ENCODE measurements at places on chromosomes 13 and 19.

DNA sequence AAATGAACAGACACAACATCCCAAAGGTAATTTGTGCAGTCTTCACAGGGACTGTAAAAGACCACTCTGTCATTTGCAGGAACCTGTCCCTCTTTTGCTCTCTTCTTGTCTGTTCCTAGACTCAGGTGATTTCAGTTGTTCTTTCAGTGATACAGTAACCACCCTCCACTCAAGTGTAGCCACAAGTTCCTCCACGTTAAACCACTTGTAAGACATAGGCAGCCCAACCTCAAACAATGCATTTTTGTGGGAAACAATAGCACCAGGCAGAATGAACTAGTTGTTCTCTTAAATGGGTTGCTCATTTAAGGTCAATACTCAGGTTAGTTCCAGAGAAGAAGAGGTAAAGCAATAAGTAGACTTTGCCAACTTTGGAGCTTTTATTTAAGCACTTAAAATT is 359.4 kb downstream of the MZT1 start:
- DNase-seq: no peak
- H3K4me1 ChIP-seq: no peaks in the 10 kb centered on the region
- H3K4me3 ChIP-seq: no peak overlapping the region
- H3K27me3 ChIP-seq: no peaks in the 10 kb centered on the region
- H3K27ac ChIP-seq: no peak overlapping the region

- H3K4me1 ChIP-seq: peaks cover 17% of the 10 kb centered on the region
- H3K4me3 ChIP-seq: peak within 1 kb of the TSS; percentile 92
- peak within 1 kb of the TSS; percentile 89 for H3K27ac ChIP-seq
- H3K36me3 ChIP-seq: no peaks in the 10 kb centered on the region
- H3K27me3 ChIP-seq: no peaks in the 10 kb centered on the region
- no peak for DNase-seq
Observed at GRCh38 chr19:1941146-1942077, at the start of gene CSNK1G2. Gene CSNK1G2 (plus strand): TSS chr19:1941172. CDS start chr19:1969773, 28,601 bp downstream.

DNA sequence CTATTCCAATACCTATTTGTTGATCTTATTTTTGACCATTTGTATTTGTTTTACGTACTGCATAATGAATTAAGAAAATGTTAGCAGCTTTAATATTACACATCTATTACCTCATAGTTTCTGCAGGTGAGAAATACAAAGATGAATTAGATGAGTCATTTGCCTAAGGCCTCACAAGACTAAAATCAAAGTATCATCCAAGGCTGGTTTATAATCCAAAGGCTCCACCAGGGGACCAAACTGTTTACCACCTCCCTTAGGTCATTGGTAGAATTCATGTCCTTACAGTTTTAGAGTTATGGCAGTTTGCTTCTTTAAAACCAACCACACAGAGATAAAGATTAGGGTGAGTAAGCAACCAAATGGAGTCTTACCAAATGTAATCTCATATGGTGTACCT is 848.1 kb downstream of the SLITRK6 start:
- DNase-seq: no peak
- H3K36me3 ChIP-seq: no peaks in the 10 kb centered on the region
- no peaks in the 10 kb centered on the region for H3K4me1 ChIP-seq
- no peak overlapping the region for H3K4me3 ChIP-seq
- no peak overlapping the region for H3K27ac ChIP-seq
- H3K27me3 ChIP-seq: no peaks in the 10 kb centered on the region

GRCh38 chr13:114101358-114102130 is 30.9 kb downstream of the RASA3 start:
- H3K4me1 ChIP-seq: peaks cover 8% of the 10 kb centered on the region
- H3K4me3 ChIP-seq: no peak overlapping the region
- no peak overlapping the region for H3K27ac ChIP-seq
- H3K36me3 ChIP-seq: no peaks in the 10 kb centered on the region

GRCh38 chr19:42030645-42031440 is 36.8 kb upstream of the ATP1A3 start:
- no peak overlapping the region for H3K4me3 ChIP-seq
- H3K27me3 ChIP-seq: no peaks in the 10 kb centered on the region
- no peak overlapping the region for H3K27ac ChIP-seq
- H3K4me1 ChIP-seq: no peaks in the 10 kb centered on the region
- no peaks in the 10 kb centered on the region for H3K36me3 ChIP-seq

DNA sequence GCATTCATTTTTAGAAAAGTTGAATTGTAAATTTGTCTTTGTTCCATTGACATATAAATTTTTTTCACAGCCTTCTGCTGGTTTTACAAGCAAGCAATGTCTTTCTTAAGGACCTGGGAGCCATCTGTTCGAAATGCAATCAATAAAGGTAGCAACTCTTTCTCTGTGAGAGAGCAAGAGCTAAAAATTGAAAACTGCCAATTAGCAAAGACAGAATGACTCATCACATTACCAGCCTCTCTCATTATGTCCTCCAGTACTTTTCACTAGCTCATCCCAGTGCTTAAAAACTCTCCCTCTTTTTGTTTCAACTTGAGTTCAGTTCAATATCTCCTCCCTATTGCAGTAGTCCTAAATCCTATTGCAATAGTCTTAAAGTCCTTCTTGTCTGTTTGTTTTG is 760.7 kb upstream of the SLITRK6 start:
- peaks cover 3% of the 10 kb centered on the region for H3K4me1 ChIP-seq
- DNase-seq: no peak
- peak overlapping the region; percentile 1 for H3K27ac ChIP-seq
- H3K36me3 ChIP-seq: no peaks in the 10 kb centered on the region

DNA sequence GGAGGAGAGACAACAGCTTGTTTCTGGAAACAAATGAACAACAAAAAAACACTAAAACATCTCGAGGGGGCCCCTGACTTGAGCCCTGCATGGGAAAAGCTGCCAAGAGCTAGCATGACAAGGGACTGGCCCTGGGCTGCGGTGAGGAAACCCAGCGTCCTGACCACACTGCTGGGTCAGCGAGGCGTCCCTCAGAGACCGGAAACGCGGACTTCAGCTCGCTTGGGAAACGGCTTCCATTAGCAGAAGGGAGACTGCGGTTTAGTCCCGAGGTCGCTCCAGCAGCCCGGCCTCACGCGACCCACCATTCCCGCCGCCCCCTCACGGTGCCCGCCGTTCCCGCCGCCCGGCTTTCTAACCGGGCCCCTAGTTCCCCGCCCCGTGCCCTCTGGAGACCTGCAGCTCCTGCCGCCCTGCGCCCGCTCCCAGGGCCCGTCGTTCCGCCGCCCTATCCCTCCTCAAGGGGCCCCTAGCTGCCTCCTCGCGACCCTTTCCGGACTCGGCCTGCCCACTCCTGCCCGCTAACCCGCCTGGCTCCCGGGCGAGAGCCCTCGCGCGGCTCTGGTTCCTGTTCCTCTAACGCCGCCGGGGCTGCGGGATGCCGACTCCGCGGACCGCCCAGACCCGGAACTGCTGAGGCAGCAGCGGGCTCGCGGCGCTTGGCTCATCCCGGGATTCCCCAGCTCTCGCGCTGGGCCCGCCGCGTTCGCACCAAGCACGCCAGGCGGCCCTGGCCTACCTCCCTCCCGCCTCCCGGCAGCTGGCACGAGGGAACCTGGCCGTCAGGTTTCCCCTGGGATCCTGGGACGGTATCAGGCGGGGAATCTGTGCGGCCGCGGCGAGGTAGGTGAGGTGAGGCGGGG is at the start of gene CCDC122:
TSS of gene CCDC122 (minus strand) at position 849 of the 863 bp plus-strand sequence. CDS start 10,364 bp downstream, outside the sequence.
- peak; percentile 90 for DNase-seq
- H3K4me1 ChIP-seq: peaks cover 11% of the 10 kb centered on the region
- H3K27me3 ChIP-seq: peaks cover 25% of the 10 kb centered on the region
- H3K4me3 ChIP-seq: peak within 1 kb of the TSS; percentile 65

DNA sequence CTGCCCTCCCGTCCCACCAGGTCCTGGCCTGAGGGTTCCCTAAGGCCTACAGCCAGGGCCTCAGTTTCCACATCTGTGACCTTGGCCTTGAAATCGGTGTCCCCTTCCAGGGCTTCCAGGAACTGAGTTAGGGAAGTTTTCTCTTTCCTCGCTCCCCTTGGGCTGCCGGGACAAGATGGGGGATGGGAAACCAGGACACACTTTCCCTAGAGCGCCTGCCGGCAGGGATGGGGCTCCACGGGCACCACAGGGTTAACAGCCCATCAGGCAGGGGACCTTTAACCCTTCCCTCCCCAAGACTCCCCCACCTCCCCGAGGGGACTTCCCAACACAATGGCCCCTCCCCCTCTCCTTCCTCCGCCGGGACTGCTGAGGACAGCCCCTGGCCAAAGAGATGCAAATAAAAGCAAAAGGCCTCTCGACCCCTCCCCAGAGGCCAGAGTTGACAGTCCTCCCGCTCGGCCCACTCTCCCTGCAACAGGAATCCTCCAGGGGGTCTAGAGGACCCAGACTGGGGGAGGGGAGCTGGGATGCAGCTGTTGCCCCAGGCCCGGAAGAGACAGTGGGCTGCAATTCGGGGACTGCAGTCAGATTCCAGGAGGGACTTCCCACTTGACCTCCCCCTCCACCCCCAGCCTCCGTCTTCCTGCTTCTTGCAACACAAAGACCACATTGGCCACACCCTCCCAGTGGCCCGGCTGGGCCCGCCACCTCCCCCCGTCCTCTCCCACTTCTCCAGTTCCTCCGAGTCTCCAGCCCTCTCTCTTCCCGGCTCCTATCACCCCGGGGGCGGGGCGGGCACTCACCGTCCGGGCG is 3.4 kb downstream of the BBC3 start:
- H3K27ac ChIP-seq: peak overlapping the region; percentile 36
- peak overlapping the region; percentile 100 for H3K4me3 ChIP-seq
- H3K4me1 ChIP-seq: peaks cover 23% of the 10 kb centered on the region
- H3K36me3 ChIP-seq: no peaks in the 10 kb centered on the region

- no peaks in the 10 kb centered on the region for H3K4me1 ChIP-seq
- no peak overlapping the region for H3K4me3 ChIP-seq
- H3K36me3 ChIP-seq: no peaks in the 10 kb centered on the region
- no peaks in the 10 kb centered on the region for H3K27me3 ChIP-seq
- DNase-seq: no peak
- H3K27ac ChIP-seq: no peak overlapping the region
Observed at GRCh38 chr19:48683349-48683748, 10.5 kb upstream of the NTN5 start.

DNA sequence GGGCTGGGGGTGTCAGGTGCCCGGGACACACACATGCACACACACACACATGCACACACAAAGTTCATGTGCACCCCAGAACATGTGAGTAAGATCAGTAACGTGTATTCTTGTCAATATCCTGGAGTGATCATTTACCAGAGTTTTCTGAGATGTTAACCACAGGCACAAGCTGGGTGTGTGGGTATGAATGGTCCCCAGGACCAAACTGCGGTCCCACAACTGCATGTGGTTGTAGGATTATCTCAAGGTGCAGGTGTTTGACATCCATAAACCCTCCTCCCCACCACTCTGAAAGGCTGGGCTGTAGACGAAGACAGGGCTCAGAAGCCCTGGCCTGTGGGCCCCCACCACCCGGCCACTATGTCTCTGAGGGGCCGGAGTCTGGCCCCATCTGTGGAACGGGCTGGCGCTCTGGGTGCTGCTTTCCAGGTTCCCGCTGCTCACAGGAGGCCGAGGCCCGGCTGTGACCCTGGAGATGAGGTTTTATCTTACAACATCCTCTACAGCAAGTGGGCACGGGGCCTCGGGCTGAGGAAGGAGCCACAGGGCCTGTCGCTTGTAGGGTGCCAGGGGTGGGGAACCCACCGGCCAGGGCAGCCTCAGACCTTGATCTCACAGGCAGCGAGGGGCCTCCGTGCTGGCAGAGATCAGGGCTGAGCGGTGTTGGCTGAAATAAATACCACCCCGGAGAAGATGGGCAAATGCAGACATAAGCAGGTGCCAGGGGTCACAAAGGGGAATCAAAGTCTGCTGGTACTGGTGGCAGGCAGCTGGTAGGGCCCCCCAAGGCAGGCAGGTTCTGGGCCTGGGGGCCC is 4.3 kb downstream of the F2RL3 start:
- no peaks in the 10 kb centered on the region for H3K36me3 ChIP-seq
- no peak for DNase-seq
- no peak overlapping the region for H3K27ac ChIP-seq
- peaks cover 23% of the 10 kb centered on the region for H3K27me3 ChIP-seq
- no peak overlapping the region for H3K4me3 ChIP-seq
- H3K4me1 ChIP-seq: no peaks in the 10 kb centered on the region

- no peak overlapping the region for H3K4me3 ChIP-seq
- no peaks in the 10 kb centered on the region for H3K4me1 ChIP-seq
- DNase-seq: peak; percentile 20
- H3K27ac ChIP-seq: no peak overlapping the region
- H3K27me3 ChIP-seq: no peaks in the 10 kb centered on the region
Observed at GRCh38 chr13:87656306-87656705, 14.9 kb upstream of the SLITRK5 start.

DNA sequence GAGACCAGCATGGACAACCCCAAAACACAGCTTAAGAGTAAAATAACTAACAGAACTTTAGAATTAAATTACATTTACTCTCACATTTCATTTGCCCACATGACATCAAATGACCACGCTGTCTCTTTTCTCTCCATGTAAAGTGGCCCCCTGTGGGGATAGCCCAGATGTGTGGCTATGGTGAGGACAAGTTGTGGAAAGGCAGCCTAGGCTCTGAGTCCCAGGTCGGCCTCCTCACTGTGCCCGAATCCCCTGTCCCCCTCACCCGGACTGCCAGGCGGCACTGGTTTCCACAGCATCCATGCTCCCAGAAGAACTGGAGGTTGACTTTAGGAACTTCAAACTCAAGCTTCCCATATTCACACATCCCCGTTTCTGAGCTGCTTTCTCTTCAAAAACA is 111.8 kb upstream of the UQCRFS1 start:
- H3K36me3 ChIP-seq: no peaks in the 10 kb centered on the region
- no peak overlapping the region for H3K27ac ChIP-seq
- H3K27me3 ChIP-seq: no peaks in the 10 kb centered on the region
- H3K4me3 ChIP-seq: no peak overlapping the region
- DNase-seq: no peak
- peaks cover 2% of the 10 kb centered on the region for H3K4me1 ChIP-seq

DNA sequence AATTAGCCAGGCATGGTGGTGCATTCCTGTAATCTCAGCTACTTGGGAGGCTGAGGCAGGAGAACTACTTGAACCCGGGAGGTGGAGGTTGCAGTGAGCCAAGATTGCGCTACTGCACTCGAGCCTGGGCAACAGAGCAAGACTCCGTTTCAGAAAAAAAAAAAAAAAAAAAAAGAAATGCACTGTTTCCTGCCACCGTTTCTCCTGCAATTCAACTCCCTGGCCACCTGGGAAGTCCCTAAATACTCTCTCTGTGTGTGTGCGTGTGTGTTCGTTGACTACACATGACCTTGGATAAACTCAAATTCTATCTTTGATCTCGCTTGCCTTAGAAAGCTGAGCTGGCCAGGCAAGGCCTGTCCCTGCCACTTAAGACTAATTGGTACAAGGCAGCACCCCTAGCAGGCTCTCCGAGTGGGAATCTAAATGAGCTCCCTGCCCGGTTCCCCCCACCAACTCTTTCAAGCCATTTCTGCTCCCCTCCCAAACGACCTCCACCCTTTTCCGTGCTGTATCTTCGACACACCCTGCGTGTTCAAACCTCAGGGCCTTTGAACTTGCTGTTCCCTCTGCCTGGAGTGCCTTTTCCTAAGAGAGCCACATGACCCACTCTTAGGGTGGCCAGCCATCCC is 5.2 kb upstream of the BCAT2 start:
- H3K27ac ChIP-seq: no peak overlapping the region
- peaks cover 11% of the 10 kb centered on the region for H3K4me1 ChIP-seq
- no peaks in the 10 kb centered on the region for H3K36me3 ChIP-seq

DNA sequence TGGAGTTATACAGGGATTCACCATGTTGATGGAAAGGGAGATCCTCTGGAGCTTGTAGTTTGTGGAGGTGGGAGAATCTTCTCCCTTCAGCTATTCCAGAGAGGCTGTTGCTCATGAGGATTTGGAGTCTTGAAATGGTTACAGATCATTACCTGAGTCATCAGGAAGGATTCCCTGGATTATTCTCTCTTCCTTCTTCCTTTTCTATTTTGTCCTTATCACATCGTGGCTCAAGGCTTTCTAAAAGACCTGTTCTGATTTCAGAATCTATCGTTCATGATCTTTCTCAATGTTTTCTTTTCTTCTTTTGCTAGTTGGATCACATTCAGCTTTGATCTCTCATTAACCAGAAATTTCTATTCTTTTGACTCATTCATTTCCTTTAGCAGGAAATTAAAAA is 196.0 kb downstream of the KLF5 start:
- H3K4me1 ChIP-seq: peaks cover 25% of the 10 kb centered on the region
- no peak for DNase-seq
- no peaks in the 10 kb centered on the region for H3K27me3 ChIP-seq

Data from neural progenitor cell (in vitro differentiated cells).